ENCODE measurements at places on chromosomes 5 and 9.

GRCh38 chr5:134007581-134008265 is 2.9 kb upstream of the VDAC1 start:
- no peak for DNase-seq

GRCh38 chr5:149935431-149935901 is 9.1 kb downstream of the PDE6A start:
- no peak for DNase-seq

GRCh38 chr9:134227451-134228411 is 63.4 kb upstream of the RNU6ATAC start:
- DNase-seq: no peak

DNA sequence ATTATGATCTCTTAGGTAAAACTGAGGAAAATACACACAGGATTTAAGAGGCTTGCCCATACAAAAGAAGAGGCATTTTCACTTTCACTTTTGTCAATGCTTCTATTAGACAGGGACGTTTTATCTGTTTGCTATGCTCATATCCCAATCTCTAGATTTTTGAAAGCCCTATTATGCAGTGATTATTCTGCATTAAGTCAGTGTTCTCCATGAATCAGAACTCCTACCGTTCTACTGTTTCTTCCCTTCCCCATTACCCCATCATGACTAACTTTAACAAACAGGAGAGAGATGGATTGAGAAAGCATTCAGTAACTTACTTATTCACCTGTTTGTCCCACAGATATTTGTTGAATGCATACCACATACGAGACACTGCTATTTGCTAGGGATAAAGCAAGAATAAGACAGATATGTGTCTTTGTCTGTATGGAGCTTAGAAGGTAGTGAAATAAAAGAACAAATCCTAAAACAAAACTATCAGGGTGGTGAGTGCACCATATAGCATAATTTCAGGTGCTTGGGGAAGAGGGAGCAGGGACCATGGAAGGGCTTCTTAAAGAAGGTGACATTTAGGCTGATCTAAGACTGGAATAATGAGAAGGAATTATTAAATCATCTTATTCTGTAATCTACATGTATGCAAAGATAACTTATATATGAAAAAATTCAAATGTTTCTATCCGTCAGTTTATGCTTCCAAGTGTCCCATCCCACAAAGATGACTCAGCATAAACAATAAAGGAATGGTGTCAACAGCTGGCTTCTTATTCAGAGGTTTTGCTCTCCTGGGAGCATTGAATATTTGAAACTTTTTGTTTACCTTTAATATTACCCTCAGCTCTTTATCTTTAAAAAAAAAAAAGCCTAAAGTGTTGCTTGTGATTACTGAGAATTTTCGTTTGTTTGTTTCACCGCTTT is 328.1 kb downstream of the HINT1 start:
- no peak for DNase-seq

DNA sequence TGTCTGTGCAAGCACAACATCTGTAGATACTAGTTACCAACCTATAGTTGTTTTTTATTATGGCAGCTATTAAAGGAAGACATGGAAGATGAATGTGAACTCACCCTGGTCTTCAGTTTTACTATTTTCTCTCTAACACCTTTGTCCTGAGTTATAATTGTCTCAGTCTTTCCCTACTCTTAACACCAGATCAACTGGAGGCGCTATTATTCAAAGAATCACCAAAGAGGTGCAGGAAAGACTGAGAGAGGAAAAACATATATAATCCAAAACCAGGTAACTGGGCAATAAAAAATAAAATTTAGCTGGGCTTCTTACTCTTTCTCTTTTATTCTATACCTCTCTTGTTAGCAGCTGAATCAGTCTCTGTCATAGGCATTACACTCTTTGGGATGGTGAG is 134.2 kb upstream of the C6 start:
- no peak for DNase-seq

DNA sequence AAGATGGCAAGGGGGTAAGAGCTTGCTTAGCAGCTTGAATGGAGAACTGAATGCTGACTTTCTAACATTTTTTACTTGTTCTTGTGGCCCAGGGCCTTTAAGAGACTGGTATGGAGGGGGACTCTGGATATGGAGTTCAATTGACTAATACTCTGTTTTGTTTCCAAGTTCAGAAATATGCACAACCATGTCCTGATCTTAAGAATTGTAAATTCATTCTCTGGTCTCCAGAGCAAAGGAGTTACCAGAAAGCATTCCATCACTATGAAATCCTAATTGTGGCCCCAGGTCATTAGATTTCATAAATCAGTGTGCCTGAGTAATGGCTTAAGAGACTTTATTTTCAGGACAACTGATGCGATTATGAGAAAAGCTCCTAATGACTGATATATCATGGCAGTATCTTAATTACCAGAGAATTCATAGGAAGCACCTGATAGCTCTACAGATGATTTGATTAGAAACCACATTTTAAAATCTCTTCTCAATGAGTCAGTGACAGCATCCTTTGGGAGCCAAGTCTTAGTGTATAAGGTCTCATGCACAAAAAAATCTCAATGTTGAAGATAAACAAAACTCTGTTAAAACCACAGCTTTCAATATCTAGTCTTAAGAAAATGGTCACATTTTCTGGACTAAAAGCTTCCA is 613.6 kb upstream of the KLF4 start:
- no peak for DNase-seq

DNA sequence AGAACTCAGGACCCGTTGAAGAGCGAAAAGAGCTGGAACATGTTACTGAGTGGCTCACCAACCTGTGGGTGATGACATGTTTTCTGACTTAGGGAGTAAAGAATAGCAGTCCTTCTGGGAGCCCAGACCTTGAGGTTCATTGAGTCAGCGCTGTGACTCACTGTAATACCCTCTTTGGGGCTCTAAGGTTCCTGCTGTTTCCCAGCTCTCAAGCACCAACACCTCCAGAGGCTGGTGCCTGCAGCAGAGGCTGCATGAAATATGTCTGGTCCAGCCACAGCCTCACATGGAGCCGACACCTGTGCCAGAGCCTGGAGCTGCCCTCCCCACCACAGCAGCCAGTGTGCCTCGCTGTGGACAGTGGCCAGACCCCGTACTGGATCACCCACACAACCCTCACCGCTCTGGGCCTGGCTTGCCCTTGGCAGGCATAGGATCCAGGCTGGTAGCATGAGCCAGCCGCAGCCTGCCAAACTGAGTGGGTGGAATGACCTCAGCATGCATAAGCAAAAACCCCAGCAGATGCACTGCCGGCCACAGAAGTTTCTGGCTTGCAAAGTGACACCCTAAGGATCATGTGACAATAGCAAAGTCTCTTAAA is 143.5 kb upstream of the MRPS30 start:
- no peak for DNase-seq

DNA sequence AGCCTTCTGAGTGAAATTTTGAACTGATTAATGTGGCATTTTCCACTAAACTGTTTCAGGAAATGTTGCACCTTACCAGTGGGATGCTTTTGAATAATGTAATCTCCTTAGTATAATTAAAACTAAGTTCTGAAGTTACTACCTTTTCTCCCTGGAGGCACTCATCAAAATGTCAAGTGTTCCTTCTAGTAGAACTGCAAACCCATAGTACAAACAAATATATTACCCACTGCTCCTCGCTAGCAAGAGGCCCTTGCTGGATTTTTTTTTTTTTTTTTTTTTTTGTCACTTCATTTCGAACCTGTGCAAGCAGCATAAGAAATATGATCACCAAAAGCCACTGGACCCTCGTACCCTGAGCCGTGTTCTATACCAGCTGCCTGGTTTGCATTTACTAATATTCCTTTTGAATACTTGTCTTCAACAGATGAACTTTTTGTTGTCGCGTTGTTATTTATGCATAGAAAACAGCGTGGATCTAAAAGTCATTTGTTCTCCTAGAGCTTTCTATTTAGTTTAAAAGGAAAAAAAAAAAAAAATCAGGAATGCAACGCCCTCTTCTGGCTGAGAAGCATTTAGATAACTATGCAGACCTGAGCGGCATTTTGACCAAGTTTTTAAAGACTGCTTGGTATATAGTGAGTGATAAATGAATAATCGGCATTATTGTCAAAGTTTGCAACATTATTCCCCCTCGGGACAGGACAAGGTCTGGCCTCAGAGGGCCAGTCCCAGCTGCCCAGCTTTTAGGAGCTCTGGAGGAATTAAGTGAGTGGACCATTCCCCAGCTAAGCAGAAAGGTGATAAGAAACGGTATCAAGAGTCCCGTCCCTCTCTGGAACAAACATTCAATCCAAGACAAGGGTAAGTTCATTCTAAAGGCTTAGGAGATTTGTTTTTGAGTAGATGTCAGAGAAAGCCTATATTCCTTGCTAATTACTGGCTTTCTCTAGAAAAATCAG is 162.5 kb upstream of the KIF2A start:
- no peak for DNase-seq

DNA sequence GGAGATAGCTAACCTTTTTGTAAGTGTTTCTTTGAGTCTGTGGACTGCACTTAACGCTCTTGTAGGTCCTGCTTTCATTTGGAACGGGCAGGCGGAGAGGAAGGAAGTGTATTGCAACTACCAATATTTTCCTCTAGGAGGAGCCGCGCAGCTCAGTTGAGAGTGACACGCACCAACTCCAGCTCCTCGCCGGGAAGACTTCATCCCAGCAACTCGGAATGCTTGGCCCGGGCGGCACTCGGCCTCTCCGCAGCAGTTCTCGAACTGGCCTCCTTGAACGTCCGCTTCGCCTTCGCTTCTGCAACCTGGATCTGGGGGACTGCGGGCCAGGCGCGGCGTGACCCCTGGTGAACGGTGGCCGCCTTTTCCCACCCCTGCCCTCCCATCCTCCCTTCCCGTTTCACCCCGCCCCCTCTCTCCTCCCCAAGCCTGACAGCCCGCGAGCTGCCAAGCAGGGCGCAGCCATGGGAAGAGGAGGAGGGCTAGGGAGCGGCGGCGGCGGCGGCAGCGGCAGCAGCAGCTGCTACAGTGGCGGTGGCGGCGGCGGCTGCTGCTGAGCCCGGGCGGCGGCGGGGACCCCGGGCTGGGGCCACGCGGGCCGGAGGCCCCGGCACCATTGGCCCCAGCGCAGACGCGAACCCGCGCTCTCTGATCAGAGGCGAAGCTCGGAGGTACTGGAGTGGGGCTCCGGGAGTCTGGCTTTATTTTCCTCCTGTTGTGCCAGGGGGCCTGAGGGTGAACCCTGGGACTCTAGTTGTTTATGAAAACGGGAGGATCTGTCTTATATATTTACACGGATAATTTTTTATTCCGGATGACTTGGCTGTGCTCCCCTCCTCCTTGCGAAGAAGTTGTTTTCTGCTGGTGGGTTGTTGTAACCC is at the start of gene GHR:
GHR (plus strand) TSS at position 155 of the 881 bp plus-strand sequence. CDS start 142,436 bp downstream, outside the sequence.
- peak; percentile 56 for DNase-seq

- no peak for DNase-seq
These were observed 163.8 kb upstream of the PAPPA start for GRCh38 chr9:115989831-115990230.

- no peak for DNase-seq
These were observed 104.3 kb downstream of the TRPM6 start for GRCh38 chr9:74783408-74783807.

DNA sequence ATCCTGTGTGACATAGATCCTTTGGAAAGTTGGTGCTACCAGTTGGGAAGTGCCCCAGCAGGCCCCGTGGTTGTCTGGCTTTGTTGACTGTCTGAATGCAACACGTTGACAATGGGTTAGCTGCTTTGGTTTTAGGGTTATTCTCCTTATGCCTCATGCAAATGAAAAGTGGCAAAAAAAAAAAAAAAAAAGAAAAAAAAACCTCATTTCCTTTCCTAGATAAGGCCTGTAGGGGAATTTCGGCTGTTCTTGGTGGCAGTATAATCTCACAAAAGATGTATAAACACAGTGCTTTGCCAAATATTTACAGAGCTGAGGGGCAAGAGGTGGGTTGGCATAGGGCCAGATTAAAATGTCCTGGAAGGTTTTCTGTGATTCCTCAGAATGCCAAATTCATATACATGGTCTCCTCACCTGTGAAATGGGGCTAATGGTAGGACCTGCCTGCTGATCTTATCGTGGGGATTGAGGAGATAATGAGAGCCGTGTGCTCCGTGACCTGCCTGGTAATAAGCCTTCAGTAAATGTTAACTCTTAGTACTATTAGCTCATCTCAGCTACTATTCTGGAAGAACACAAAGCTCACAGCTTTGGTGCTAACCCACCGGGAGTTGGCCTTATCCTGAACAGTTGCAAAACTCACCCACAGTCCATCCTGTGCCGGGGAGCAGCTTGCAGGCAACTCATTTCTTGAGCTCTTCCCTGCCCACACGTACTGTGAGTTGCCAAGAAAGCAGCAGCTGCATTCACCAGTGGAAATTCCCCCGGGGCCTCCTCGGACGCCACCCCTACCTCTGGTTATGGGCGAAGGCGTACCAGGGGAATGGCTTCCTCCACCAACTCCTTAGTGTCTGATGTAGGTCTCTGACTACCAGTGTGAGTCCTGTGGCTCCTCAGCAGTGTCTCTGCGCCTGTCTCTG is 220.3 kb downstream of the NR3C1 start:
- peak; percentile 76 for DNase-seq

- no peak for DNase-seq
These were observed 9.9 kb upstream of the GRHPR start for GRCh38 chr9:37412431-37413151.

DNA sequence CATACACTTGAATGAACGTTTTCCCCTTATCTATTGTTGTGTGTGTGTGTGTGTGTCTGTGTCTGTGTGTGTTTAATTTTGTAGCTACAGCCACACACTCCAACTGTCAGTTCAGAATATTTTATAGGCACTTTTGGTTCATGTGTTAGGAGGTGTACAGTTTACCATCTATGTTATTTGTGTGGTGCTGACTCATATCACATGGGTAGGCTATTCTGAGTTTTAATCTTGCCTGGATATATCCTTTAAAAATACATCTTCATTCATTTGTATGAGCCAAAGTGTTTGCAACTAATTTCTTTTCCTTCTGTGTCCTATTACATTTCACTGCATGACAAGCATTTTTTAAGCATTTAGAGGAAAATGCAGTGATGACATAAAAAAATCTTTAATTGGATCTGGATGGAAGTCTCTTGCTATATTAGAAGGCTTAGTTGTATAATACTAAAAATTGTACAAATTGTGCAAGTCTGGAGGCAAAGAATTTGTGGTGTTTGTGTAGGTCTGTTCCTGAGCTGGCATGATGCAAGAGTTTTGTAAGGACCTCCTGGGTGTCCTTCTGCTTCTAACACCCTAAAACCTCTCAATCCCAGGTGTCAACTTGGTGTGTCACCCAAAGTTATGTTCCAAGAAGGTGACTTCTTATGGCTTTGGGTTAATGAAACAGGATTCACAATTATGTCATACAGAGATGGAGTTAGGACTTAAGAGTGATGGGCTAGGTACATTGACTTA is 52.4 kb upstream of the HMHB1 start:
- DNase-seq: no peak

All from activated CD8-positive, alpha-beta memory T cell treated with anti-CD3 and anti-CD28 coated beads, Interleukin-2, amount 50 U/mL, for 48 hours (primary cell).